Peyer's patch (tissue), 4 donors: ENCODE measurements at places on chromosomes 4 and X. TPM values are rescaled to one million over a fixed set of nuclear protein-coding genes. Genes with fewer than 3 reads are reported as not detected.

DNA sequence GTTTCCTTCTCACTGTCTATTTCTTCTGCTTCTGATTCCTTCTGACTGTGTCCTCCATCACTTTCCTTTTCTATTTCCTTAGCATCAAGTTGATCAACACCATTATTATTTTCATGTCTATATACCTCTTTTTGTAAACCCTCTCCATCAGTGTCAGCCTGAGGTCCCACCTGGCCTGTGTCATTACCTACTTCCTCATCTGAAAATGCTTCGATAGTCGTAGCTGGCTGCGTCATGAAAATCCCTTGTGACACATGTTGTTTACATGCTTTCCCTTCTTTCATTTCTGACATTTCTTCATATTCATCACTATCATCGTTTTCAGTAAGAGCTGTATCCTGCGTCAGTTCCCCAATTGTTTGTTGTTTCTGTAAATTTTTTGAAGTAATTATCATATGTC lies 39.6 kb downstream of the RPGR start:
- no peak for DNase-seq

DNA sequence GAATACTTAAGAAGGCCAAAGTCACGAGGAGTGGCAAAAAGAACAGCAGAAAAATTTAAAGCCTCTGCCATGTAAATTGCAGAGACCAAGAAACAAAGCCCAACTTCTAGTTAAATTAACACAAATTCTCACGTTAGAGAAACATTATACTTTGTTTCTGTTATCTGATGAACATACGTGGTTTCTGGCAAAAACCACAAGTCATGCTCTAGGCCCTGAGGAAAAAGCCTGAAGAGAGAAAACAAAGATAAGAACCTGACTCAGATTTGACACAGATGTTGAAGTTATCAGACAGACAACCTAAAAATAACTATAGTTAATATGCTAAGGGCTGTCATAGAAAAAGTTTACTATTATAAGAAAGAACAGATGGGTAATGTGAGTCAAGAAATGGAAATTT lies 149.1 kb upstream of the PCDH10 start:
- DNase-seq: no peak

- no peak for DNase-seq
These were observed 500.1 kb downstream of the PCDH19 start for GRCh38 chrX:99909946-99910345.

The MAP7D3 gene
- total RNA-seq: 1.6 TPM
